Esophagus squamous epithelium (tissue), 5 donors: ENCODE measurements at places on chromosomes 4 and X. TPM values are rescaled to one million over a fixed set of nuclear protein-coding genes. Genes with fewer than 3 reads are reported as not detected.

The AKAP4 gene
- not detected for total RNA-seq

The BEND2 gene
- total RNA-seq, result not detected

- no peak for DNase-seq
These were observed 116.2 kb upstream of the DCLK2 start for GRCh38 chr4:149961876-149962597.

DNA sequence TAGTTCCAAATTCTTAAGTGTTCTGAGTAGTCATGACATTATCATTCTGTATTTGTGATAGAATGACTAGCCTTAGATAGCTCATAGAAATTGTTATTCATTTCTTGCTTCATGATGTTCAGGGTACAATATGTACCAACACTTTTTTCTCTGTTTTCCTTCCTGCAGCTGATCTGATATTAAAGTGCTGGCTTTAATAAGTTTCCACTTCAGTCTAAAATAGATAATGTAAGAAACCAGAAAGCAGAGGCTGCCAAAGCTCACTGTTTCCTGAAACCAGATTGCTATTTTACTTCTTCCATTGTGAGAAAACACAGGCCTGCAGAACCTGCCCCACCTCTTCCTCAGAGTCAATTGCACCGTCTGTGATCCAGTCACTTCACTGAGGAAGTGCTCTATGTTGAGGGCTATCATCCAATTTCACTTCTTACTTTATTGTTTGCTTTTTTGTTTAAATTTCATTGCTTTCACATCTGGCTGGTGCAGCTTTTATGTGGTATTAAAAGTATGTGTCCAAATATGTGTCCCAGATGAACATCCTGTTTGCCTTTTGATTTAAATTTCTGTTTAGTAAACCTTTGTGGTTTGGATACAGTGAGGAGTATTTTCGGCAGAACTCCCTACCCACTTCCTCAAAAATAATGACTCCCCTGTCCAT, 652.1 kb downstream of the ANKRD50 start:
- DNase-seq, result no peak

The CRMP1 gene
- 5.0 TPM for total RNA-seq

The CFI gene
- total RNA-seq, result 6.1 TPM

The LNX1 gene
- total RNA-seq, result 22.3 TPM

GRCh38 chrX:132958091-132958703, at the start of gene HS6ST2:
TSS of gene HS6ST2 (minus strand) at chrX:132958629.
- no peak for DNase-seq

The TRIM60 gene
- total RNA-seq, result not detected

DNA sequence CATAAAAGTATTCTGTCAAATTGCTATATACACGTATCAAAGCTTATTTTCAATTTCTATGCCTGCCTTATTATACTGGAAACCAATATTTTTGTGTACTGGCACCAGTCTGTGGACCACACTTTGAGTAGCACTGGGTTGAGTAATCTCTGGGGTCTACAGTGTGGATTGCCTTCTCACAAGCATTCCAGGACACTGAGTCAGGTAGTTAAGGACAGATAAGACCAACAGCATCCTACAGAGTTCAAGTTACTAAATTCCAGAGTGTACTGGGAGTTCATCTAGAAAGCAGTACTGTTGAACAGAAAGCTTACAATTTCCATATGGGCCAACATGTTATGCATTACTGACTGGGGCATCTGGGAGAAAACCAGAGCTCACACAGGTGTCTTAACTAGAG, 61.8 kb downstream of the VMA21 start:
- no peak for DNase-seq

GRCh38 chr4:98572697-98573096, 85.7 kb downstream of the TSPAN5 start:
- no peak for DNase-seq

The APELA gene
- total RNA-seq, result not detected

The AREG gene
- total RNA-seq, result 51.4 TPM
